ENCODE measurements at places on chromosomes 12 and 14.

GRCh38 chr12:64459394-64459891, 7.5 kb downstream of the TBK1 start:
- DNase-seq = peak; percentile 30

DNA sequence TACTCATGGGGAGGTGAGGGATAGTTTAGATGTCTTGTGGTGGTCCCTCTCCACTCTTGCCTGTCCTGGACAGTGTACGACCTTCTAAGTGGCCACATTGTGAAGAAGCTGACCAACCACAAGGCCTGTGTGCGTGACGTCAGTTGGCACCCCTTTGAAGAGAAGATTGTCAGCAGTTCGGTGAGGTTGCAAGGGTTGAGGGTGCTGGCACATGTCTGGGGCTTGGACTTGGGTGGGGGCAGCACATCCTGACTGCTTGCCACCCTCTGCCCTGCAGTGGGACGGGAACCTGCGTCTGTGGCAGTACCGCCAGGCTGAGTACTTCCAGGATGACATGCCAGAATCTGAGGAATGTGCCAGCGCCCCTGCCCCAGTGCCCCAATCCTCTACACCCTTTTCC, 7.6 kb upstream of the FITM1 start:
- DNase-seq = no peak

DNA sequence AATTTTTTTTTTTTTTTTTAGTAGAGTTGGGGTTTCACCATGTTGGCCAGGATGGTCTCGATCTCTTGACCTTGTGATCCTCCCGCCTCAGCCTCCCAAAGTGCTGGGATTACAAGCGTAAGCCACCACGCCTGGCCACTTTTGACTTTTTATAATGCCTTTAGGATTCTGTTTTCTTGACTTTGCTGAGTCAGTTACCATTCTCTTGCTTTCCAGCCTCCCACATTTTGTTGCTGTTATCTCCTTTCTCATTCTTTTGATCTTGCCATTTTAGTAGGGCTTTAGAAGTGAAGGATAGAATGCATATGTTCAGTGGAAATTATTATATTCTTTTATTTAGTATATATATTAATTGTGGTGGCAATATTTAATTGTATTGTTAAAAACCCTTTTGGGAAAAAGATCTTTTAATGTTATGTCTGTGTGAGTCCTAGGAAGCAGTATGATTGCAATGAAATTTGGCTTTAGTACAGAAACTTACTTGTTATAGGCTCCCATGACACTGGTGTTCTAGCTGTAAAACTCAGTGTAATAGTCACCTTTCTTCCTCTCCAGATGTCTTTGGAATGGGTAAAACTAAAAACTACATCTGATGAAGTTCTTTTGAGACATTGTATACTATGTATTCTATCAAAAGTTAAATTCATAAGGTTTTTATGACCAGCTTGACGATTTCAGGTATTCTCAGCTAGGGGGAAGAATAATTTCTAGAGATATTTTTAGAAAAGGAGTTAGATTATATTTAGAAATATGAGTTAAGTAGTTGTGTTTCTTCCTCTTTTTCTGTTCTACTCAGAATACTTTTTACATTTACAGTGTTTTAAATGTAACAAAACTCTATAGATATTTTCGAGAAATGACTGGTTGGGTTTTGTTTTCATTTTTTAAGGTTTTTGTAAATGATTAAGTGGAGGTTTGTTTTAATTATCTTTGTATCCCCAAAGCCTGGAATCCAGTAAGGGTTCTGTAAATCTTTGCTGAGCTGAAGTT, 74.7 kb downstream of the APAF1 start:
- DNase-seq = no peak

DNA sequence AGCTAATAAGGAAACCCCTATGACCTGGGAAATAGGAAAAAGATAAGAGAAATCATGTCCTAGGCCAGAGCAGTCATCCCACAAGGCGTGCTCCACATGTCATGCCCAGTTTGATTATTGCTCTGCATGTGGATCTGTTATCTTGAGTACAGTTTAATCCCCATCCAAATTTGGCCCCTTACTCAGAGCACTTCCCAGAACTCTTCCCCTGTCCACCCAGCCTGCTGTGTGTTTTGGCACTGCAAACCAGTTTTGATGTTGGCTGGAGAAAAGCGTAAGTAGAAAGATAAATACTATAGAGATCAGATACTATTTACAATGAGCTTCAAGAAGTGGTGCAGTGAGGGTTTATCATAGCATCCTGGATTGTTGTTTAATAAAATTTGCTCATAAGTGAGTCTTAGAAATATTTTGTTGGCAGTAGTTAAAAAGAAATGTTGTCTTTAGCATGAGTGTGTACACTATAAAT, 83.8 kb downstream of the PTPRB start:
- no peak for DNase-seq

DNA sequence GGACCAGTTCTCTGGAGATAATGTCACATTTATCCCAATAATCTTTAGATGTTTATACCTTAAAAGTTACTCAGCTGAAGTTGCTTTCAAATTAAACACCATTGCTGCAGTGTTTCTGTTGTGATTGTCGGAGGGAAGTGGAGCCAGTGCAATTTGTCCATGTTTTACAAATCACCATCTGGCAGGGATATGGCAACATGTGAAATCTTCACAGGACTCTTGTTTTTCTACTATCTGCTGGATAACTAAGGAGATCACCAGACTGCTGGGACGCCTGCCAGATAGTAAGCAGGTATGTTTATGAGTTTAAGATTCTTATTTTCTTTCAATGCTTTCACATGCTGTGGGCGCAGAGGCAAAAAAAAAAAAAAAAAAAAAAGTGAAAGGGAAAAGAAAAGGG, 100.3 kb upstream of the SOX5 start:
- no peak for DNase-seq

DNA sequence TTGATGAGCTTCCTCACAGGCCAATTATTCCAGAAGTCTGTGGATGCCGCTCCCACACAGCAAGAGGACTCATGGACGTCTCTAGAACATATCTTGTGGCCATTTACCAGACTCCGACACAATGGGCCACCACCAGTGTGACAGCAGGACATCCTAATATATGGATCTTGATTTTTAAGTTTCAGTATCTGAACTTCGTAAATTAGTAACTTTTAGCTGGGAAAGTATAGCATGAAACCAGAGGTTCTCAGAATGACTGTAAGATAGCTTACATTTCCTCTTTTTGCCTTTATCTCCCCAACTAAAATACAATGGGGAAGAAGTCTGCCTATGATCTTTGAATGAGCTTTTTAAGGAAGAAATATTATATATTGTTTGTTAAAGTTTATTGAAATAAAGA, 87.0 kb downstream of the DNAI7 start:
- no peak for DNase-seq

GRCh38 chr12:44930972-44931600, 55.0 kb upstream of the NELL2 start:
- DNase-seq = peak; percentile 58

DNA sequence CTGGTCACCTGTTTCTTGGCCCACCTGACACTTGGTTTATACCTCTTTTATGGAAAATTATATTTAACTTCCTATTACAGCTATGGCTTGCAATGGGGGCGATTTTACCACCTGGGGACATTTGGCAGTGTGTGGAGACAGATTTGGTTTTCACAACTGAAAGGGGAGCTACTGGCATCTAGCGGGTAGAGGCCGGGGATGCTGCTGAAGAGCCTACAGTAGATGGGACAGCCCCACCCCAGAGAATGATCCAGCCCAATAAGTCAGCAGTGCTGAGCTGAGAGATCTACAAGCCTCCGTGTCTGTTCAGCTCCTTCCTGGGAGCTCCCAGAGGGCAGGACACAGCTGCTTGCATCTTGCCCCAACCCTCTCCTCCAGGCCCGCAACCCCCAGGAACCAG, 302.8 kb downstream of the CACNA1C start:
- no peak for DNase-seq

DNA sequence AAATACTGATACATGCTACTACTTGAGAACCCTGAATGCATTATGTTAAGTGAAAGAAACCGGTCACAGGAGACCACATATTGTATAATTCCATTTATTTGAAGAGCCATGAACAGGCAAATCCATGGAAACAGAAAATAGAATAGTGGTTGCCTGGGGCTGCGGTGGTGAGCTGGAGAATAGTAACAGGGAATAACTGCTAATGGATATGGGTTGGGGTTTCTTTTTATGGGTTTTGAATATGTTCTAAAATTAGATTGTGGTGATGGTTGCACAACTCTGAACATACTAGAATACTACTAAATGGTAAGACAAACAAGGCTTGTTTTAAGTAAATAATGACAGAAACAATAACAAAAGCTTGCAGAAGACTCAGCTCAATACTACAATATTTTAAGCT, 293.0 kb downstream of the BTG1 start:
- no peak for DNase-seq

DNA sequence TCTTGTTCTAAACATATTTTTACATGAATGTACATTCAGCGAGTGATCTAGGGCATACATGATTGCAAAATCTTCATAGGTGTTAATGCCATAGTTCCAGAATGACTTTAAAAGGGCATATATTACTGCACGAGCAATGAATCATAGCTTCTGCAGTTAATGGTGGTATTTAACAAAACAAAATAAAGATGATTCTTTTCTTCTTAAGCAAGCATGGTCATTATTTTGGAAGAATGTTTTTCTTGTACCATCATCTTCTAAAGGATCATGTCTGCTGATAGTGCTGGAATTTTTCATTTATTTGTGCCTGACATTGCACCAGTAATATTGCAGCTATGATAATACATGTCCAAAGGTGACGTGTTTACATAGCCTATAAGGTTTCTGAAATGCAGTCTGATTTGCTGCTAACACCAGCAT, 388.6 kb downstream of the CCDC91 start:
- DNase-seq = no peak

- no peak for DNase-seq
These were observed 10.4 kb downstream of the OSBPL8 start for GRCh38 chr12:76549131-76549530.

GRCh38 chr12:78387721-78388120, 476.9 kb upstream of the SYT1 start:
- DNase-seq = no peak

DNA sequence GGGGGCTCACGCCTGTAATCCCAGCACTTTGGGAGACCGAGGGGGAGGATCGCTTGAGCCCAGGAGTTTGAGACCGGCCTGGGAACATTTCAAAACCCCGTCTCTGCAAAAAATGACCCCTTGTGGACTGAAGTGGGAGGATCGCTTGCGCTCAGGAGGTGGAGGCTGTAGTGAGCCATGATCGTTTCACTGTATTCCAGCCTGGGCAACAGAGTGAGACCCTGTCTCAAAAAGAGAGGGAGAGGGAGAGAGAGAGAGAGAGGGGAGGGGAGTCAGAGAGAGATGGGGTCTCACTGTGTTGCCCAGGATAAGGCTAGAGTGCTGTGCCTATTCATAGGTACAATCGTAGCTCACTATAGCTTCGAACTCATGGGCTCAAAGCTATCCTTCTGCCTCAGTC, 2.8 kb downstream of the FGD4 start:
- DNase-seq = no peak

GRCh38 chr12:3137268-3137781, 60.1 kb downstream of the TSPAN9 start:
- no peak for DNase-seq

DNA sequence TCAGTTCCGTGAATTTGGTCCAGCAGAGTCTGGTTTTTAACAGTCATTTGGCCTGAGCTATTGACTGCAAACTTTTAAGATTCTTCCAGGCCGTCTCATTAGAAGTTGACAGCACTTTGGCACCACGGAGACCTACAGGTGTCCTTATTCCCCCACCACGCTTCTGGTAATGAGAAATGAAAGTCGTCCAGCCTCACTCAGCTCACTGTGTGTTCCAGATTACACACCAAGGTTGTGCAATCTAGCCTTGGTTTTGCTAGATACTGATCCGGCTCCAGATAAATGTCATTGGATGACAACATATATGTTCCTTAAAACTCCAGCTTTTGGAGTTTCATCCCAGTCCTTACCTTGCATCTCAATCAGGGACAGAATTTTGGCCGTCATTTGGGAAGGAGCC, 210.4 kb downstream of the CHST11 start:
- no peak for DNase-seq

DNA sequence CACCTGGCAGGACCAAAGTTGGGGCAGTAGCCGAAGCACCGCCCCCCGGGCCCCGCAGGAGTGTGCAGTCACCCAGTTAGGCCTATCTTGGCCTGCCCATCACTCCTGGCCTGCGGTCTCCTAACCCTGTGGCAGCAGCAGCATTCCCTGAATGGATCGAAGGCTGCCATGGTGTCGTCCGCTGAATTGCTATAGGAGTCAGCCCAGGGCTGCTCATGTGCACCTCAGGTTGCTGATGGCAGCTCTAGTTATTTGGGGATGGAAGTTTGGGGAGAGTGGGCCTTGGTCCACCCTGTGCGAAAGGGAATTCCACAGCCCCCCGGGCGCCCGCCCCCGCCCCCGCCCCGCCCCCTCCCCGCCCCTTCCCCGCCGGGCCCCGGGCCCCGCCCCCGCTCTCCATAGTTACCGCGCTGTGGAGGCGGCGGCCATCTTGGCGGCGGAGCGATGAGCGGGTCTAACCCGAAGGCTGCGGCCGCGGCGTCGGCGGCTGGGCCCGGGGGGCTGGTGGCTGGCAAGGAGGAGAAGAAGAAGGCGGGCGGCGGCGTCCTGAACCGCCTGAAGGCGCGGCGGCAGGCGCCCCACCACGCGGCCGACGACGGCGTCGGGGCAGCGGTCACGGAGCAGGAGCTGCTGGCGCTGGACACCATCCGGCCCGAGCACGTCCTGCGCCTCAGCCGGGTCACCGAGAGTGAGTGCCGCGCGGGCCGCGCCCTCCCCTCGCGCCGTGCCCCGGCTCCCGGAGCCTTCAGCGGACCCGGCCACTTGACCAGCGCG, at the start of gene UNC119B:
UNC119B (plus strand) TSS at position 428 of the 774 bp plus-strand sequence; CDS start at position 445, 17 bp downstream.
- DNase-seq = peak; percentile 67

- DNase-seq = peak; percentile 20
These were observed at the start of gene IFNG-AS1 for GRCh38 chr12:67989184-67989920. TSS of gene IFNG-AS1 (plus strand) at chr12:67989447.

DNA sequence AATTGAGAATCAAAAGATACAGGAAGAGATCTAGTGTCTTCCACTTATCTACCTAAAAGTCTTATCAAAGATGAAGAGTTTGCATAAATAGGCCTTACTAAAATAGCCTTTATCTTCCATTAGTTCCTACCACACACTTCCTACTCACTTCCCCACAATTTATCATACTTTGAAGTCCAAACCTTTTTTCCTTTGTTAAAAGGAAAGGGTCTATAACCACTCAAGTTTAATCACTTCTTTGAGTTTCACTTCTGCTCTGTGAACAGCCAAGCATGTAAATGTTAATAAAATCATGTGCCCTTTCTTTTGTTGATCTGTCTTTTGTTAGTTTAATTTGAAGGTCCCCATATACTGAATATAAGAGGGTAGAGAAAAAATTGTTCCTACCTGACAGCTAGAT, 114.5 kb downstream of the PHLDA1 start:
- no peak for DNase-seq

DNA sequence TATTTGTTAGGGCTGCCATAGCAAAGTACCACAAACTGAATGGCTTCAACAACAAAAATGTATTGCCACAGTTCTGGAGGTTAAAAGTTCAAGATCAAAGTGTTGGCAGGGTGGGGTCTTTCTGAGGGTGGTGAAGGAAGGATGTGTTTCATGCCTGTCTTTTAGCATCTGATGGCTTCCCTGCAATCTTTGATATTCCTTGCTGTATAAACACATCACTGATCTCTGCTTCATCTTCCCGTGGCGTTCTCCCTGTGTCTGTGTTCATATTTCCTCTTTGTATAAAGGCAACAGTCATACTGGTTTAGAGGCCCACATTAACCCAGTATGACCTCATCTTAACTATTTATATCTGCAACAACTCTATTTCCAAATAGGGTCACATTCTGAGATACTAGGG, 167.5 kb downstream of the BTG1 start:
- peak; percentile 83 for DNase-seq
